ENCODE measurements at places on chromosomes 1 and 21. TPM values are rescaled to one million over a fixed set of nuclear protein-coding genes. Genes with fewer than 3 reads are reported as not detected.

The CD1D gene
- 3.8 TPM for total RNA-seq

The GBP3 gene
- 31.3 TPM for total RNA-seq

The RIPPLY3 gene
- not detected for total RNA-seq

The WDR64 gene
- not detected for total RNA-seq

The SLAMF9 gene
- total RNA-seq = 12.1 TPM
